ENCODE measurements at places on chromosomes 2 and 18.

GRCh38 chr2:221323513-221323912 lies 248.6 kb downstream of the EPHA4 start:
- no peak for DNase-seq

- no peak for DNase-seq
Measured at GRCh38 chr2:101114815-101115214, 36.4 kb downstream of the TBC1D8 start.

- no peak for DNase-seq
Measured at GRCh38 chr2:143193121-143193520, 63.9 kb downstream of the ARHGAP15 start.

DNA sequence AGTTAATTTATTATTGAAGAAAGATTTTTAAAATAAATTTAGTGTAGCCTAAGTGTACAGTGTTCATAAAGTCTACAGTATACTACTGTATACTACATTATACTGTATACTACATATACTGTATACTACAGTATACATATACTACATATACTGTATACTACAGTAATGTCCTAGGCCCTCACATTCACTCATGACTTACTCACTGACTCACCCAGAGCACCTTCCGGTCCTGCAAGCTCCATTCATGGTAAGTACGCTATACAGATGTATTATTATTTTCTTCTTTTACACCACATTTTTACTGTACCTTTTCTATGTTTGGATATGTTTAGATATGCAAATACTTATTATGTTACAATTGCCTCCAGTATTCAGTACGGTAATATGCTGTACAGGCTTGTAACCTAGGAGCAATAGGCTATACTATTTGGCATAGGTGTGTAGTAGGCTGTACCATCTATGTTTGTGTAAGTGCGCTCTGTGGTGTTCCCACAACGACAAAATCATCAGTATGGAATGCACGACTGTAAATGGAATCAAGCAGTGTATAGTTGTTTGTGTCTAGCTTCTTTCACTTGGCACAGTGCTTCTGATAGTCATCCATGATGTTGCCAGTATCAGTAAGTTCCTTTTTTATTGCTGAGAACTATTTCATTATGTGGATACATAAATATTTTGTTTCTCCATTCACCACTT lies 245.7 kb downstream of the MTX2 start:
- DNase-seq: no peak

- no peak for DNase-seq
Measured at GRCh38 chr18:71371951-71372605, 1083.2 kb downstream of the SOCS6 start.

DNA sequence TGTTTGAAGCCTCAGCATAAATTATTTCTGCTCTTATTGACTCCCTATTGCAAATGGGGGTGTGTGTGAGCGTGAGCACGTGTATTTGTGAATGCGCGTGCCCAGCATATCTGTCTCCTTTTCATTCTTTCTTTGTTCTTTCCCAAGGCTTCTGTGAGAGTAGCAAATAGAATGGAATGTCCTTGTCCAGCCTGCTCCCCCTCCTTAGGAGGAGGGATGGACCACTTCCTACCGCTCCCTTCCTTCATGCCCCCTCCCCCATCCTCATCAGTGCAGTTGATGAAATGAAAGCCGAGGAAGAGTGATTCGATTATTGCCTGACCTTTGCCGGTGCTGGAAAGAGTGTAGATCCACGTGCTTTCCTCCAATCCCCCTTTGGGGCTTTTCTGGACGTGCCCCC lies 102.0 kb downstream of the CPO start:
- DNase-seq: no peak

DNA sequence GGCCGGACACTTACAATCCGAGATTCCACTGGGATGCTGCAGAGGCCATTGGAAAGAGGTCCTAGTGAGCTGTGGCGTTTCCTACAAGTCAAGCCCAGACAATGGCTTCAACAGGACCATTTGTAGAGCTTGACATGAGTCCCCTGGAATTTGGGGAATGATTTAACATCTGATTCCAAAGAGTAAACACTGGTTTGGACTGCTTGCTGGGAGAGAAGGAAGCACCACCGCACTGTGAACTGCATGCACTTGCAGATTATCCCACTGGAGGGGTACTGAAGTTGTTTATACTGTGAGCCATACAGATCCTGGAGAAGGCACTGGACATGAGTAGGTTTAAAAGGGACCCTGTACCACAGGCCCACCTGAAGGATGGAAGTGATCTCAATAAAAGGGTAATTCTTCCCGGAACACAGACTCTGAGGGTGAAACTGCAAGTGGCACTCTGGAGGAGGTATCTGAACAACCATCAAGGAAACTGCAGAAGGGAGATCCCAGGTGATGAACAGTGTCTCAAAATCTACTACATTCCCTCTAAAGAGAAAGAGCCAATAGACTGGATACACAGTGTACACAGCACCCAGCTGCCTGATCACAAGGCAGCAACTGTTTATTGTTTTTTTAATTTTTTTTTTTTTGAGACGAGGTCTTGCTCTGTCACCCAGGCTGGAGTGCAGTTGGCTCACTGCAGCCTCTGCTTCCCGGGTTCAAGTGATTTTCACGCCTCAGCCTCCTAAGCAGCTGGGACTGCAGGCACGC lies 4.3 kb upstream of the RAB6C start:
- no peak for DNase-seq

DNA sequence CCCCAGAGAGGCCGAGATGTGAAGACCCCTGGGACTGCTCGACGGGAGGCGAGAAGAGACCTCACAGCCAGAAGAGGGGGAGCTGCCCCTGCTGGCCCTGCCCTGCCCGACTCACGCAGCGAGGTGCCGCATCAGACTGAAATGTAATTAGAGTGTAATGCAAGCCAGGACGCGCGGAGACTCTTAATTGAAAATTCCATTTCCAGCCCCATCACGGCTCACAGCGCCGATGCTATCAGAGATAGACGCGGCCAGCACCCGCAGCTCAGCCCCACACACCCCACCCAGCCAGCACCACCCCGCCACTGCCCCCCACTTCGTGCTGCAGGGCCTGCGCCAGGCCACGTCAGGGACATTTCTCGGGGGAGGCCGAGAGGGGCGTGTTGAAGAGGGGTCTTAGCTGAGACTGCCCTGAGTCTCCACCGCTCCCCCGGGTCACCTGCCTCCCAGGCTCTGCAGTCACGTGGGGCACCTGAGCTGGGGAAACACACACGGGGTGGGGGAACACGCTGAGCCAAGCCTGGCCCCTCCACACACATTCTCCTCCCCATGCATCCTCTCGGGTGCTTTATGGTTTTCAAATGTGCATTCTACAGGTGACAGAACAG lies 78.1 kb downstream of the TEX51 start:
- DNase-seq: no peak

GRCh38 chr2:26850000-26850431 lies 2.1 kb downstream of the DPYSL5 start:
- no peak for DNase-seq

GRCh38 chr2:88022669-88022921 lies 6.2 kb upstream of the RNU2-63P start:
- DNase-seq: no peak

DNA sequence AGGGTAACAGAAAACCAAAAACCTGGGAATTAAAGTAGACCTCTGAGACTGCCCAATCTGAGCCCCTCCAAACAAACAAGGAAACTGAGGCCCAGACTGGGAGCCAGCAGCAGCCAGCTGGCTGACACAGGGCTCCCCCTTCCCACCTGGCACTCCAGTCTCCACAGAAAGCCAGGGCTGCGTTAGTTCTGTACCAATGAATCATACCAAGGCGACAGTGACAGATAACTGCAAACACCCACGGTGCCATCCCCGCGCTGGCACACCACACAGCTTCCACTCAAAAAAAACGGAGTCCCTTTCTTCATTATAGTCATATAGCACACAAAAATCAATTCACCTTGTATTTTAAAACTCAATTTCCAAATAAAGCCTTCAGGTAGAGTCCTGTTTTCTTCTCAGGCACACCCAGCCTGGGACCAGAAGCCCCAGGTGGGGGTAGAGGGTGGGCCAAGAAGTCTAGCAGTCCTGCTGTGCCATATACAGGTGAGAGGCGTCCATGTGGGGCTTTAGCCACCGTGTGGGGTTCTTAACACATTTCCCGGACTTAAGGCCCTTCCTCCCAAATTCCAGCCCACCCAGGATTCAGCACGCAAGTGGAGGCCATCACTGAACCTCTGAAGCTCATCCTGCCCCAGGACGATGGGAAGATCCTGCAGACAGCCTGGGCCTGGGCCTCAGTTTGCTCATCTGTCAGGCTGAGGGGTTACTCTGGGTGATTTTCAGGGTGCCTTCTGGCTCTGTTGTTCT lies 1.2 kb downstream of the PER2 start:
- no peak for DNase-seq

DNA sequence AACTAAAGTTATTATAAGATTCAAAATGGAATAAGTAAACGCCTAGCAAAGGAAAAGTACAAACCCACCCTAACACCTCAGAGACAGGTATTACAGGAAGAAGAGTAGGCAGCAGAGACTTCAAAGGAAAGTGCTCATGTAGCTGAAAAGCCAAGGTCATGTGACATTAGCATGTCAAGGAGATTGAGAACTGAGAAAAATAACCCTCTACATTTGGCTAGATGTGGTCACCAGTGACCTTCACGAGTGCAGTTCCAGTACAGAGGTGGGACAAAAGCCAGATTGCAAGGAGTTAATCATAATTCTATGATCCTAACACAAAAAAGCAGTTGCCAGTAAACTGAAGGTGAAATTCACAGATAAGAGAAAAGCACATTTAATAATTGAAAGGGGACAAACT lies 252.7 kb downstream of the ZEB2 start:
- no peak for DNase-seq

- DNase-seq: no peak
Measured at GRCh38 chr2:118807668-118808428, 39.6 kb downstream of the EN1 start.

- no peak for DNase-seq
Measured at GRCh38 chr2:29583548-29584156, 337.7 kb downstream of the ALK start.

GRCh38 chr2:53473236-53473635 lies 294.4 kb upstream of the CHAC2 start:
- no peak for DNase-seq
